ENCODE measurements at places on chromosomes 16 and 17. TPM values are rescaled to one million over a fixed set of nuclear protein-coding genes. Genes with fewer than 3 reads are reported as not detected.

DNA sequence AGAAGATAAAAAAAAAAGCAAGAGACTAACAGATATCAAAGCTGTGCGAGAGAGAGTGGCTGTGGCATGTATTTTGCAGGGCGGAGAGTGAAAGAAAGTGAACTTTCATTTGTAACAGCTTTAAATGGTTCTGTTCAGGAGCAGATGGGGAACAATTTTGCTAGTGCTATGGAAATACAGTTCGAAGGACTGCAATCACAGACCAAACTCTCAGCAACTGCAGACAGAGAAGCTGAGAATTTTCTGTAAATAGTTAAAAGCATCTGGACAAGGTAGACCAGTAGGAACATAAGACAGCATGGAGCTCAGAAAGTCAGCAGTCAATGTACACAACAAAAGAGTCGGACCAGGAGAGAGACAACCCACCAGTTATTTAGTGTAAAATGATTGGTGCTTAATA is 62.3 kb downstream of the TBX4 start:
- no peak for DNase-seq

Gene CCL8
- 3.1 TPM for total RNA-seq

DNA sequence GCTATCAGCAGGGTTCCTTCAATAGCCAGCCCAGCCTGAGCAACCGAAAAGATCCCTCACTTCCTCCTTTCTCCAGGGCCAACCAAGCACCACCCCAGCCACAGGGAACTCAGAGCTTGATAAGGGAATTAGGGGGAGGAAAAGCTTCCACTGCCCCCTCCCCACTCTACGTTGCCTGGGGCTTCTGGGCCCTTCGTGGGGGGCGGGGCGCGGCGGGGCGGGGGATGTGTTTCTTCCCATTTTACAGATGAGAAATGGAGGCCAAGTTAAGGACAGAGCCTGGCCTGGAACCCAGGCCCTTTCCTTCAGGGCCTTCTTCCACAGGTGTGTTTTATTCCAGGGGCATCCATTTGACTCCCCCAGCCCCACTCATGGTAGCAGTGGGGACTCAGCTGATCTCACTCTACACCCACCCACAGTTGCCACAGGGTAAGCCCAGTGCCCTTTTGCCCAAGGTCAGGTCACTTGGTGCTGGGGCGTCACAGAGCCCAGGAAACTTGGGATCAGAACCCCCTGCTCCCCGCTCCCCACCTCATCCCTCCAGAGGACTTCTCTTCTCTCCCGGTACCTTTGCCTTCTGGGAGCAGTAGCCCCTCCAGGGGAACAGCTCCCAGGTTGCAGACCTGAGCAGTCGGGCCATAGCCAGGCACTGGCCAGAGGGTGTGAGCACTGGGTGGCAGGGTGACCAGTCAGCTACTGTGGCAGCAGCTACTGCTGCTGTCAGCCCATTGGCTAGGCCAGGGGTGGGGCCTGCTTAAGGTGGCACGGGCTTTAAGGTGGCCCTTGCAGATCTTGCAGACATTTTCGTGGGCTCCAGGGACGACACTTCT is at the start of gene LDHD:
Gene LDHD (minus strand): TSS at position 700 of the 830 bp plus-strand sequence. CDS start 60 bp downstream, at position 640.
- DNase-seq = peak; percentile 19

Gene RGS9
- 4.6 TPM for total RNA-seq

- DNase-seq = no peak
These were observed 2.5 kb upstream of the PRR29 start for GRCh38 chr17:63995626-63996025.

GRCh38 chr17:70153210-70153609 is 16.1 kb upstream of the KCNJ2 start:
- no peak for DNase-seq

DNA sequence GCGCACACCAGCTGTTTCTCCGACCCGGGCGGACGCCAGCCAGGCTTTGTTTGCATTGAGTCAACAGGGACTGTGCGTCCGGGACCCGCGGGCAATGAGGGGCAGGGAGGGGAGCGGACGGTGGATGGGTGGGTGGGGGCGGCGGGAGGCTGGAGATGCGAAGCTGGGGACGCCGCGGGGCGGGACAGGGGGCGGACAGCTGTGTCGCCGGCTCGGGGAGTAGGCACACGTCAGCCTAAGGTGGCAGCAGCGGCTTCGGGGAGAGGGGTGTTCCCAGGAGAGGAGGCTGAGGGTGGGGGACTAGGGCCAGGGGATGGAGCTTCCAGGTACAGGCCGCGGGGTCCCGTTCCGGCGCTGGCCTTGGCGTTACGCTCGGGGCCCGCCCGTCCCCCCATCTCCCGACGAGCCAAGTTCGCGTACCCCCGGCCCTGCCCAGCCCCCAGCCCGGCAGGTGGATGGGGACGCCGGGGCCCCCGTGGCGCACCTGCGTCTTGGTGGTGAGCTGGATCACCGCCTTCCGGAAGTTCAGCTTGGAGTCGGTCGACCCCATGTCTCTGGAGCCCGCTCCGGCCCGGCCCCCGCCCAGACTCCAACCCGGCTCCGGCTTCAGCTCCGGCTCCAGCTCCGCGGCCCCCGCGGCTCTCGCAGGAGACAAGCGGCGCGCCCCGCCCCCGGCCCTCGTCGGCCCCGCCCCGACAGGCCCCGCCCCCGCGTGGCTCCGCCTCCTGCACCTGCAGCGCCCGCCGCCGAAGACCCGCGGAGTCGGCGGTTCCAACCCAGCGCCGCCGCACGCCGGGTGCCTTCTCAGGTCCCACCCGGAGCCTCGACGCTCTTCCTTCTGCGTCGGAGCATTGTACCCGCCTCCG is at the start of gene HID1:
Gene HID1 (minus strand): TSS at position 653 of the 866 bp plus-strand sequence. CDS start 103 bp downstream, at position 550.
- no peak for DNase-seq

Gene SRCIN1
- total RNA-seq = 3.5 TPM

- DNase-seq = no peak
These were observed 73.0 kb downstream of the BCAS3 start for GRCh38 chr17:60750640-60751039.

Gene CMTM4
- total RNA-seq = 18.7 TPM

Gene KLHL36
- total RNA-seq = 26.2 TPM

GRCh38 chr17:1058423-1059130 is 61.6 kb downstream of the TIMM22 start:
- no peak for DNase-seq

GRCh38 chr16:6193718-6194117 is 1096.1 kb upstream of the EEF2KMT start:
- no peak for DNase-seq

DNA sequence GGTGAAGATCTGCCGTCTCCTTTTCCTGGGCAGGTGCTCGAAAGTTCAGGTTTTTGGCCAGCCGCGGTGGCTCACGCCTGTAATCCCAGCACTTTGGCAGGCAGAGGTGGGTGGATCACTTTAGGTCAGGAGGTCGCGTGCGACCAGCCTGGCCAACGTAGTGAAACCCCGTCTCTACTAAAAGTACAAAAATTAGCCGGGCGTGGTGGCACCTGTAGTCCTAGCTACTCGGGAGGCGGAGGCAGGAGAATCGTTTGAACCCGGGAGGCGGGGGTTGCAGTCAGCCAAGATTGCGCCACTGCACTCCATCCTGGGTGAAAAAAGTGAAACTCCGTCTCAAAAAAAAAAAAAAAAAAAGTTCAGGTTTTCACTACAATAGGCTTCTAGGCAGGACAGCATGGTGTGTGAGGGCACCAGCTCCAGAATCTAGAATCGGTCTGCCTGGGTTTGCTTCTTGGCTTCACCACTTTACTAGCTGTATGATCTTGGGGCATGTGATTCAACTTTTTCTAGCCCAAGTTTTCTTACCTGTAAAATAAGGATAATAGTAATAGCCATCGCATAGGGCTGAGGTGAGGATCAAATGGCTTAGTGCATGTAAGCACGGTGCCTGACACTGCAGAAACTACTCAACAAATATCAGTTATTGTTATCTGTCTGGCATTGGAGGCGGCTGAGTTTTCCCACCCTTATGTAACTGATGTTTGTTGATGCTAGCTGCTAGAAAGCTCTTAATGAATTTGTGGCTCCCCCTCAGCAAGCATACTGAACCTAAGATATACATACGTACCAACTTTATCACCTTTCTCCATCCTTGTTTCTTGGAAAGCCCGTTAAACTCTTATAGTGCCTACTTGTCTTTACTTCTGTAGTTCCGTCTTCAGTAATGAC is 1.3 kb downstream of the PSMD12 start:
- no peak for DNase-seq

DNA sequence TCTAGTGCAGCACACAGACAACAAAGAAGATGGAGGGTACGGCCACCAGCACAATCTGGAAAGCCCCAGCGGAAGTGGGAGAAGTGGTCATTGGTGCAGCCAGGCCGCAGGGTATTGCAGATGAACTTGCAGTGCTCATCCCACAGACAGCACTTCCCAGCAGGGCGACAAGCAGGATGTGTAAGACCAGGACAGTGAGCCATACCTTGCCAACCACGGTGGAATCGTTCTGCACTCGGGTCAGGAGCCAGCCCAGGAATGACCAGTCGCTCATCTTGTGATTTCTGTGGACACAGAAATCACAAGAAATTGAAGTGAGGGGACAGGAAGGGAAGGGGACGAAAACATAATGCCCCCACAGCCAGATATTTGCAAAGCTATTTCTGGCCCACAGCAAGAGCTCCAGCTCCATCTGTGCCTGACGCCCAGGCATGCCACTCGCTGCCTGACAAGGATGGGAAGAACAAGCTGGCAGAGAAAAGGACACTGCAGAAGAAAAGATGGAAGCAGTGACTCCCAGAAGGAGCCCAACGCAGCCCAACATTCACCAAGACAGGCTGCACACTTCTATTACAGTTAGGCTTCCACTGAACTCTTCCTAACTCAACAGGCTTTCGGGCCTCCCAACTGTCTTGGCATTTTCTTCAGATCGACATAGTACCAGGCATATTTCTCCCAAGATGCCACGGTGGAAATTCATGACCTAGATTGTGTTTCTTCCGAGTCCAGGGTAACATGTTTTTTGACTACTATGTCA is 17.5 kb upstream of the MYO18A start:
- DNase-seq = no peak

- DNase-seq = no peak
These were observed 19.8 kb upstream of the PIK3R6 start for GRCh38 chr17:8887301-8887700.

Gene NFATC2IP
- total RNA-seq = 18.3 TPM

Gene CFAP97D1
- not detected for total RNA-seq

DNA sequence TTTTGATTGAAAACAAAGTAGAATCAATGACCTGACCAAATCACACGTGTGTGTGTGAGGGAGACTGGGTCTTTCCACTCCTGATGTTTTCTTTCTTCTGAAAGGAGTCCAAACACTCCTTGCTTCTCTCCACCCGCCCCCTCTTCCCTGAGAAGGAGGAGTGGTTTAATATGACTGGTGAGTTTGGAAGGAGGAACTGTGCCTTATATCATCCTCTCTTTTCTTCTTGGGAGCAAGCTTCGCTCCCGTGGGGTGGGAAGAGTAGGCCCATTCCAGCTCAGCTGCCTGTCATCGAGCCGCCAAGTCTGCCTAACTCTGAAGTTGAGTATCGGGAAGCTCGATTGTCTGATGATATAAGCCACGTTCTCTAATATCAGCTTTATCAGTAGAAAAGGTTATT is 96.5 kb downstream of the YPEL2 start:
- peak; percentile 38 for DNase-seq

DNA sequence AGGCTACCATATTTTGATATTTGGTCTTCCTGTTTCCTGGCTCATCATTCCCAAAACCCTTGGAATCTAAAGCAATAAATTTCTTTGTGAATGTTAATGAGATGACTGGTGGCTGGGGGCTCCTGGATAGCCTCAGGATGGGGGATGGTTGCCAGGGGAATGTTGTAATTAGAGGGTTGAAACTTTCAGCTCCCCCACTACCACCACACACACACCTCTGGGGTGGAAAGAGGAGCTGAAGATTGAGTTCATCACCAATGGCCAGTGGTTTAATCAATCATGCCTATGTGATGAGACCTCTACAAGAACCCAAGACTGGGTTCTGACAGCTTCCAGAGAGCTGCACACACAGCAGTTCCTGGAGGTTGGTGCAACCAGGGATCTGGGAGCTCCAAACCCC is 59.1 kb downstream of the HS3ST3A1 start:
- DNase-seq = no peak

Gene SIRT7
- 12.6 TPM for total RNA-seq

Gene BEAN1
- 2.5 TPM for total RNA-seq

DNA sequence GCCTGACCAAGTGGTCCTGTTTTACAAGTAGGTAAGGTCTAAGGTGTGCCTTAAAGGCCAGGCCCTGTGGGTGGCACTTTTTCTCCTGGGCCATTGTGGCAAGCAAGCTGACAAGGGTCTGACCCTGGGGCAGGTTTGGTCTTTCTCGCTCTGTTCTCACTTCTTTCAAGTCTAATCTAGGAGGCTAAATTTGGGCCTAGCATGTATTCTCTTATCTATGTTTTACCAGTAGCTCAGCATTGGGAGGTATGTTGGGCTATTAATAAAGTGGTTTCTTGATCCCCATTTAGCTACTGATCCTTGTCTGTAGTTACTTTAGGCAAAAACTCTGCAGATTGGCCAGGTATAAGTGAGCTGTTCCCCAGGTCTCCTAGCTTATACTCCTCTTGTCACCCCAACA is 77.7 kb downstream of the DNAH3 start:
- no peak for DNase-seq

DNA sequence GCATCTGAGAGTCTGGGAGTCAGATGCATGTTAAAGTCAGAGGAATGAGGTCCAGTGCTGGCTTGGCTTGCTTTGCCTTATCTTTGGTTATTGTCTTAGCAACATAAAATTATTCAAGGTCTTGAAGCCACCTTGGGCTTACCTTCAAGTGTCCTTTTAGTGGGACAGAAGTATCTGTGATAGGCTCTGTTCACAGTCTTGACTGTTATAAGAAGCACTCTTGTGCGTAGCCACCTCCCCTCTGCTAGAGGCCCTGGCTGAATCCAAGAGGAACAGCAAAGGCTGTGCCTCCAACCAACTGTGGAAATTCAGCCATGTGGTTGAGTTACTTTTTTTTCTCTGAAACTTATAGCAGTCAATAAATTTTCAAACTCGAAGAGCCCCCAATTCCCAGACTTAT is 8.6 kb upstream of the MAP3K3 start:
- no peak for DNase-seq

Gene FSCN2
- 0.99 TPM for total RNA-seq

DNA sequence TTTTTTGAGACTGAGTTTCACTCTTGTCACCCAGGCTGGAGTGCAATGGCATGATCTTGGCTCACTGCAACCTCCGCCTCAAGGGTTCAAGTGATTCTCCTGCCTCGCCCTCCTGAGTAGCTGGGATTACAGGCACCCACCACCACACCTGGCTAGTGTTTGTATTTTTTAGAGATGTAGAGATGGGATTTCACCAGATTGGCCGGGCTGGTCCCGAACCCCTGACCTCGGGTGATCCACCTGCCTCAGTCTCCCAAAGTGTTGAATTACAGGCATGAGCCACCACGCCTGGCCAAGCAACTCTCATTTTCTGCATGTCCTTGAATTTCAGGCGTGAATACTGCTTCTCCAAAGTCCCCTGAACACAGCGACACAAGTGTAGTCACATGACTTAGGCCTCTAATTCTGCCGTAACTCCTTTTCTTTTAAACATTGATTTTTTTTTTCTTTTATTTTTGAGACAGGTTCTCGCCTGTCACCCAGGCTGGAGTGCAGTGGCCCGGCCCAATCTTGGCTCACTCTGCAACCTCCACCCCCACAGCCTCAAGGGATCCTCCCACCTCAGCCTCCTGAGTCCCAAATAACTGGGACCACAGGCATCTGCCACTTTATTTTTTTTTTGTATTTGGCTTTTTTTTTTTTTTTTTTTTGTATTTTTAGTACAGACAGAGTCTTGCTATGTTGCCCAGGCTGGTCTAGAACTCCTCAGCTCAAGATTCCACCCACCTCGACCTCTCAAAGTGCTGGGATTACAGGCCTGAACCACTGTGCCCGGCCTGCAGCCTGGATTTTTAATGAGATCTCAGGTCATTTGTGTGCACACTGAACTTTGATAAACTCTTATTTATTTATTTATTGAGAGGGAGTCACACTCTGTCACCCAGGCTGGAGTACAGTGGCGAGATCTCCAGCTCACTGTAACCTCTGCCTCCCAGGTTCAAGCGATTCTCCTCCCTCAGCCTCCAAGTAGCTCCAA is 124.6 kb downstream of the KCNJ18 start:
- DNase-seq = no peak
